ENCODE measurements at places on chromosomes 7 and 10.

DNA sequence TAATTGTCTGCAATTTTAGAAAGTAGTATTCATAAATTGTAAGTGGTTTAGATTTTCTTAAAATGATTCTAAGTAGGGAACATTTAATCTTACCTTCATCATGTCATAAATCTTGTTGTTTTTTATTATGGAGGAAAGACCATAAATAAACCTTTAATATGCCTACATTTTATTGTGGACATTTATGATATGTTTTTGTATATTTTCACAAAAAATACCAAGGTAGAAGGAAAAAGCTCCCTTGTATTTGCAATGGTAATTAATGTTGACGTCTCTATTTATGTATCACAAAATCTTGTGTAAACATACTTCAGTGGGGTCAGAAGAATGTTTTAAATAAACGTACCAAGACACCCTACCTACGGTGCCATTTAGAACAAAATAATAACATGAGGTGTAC lies 155.7 kb upstream of the FAM171A1 start:
- DNase-seq = no peak

DNA sequence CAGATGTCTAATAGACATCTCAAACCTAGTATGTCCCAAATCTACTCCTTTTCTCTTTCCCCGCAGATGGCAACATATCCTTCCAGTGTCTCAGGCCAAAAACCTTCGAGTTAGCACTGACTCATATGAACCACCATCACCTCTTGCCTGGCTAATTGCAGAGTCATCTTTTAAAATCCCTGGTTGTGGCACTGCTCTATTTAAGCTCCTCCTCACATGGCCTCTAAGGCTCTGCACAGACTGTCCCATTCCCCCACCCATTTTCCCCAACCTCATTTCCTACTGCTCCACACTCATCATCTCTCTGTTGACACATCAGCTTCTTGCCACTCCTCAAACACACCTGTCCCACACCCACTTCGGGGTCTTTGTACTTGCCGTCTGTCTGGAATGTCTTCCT lies 16.8 kb upstream of the HBP1 start:
- no peak for DNase-seq

DNA sequence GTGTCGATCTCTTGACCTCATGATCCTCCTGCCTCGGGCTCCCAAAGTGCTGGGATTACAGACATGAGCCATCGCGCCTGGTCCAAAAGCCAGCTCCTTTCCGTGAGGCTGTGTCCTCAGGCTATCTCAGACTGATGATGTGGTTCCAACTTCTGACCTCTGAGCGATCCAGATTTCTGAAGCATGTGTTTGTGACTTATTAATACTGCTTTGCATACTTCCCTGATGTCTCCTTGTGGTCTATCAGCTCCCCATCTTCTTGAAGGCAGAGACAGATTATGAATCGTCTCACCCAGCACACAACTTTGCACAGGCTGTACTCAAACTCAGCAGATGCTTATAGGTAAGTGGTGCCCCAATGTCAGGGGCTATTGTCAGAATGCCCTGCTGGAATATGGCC lies 2.0 kb upstream of the PLPP4 start:
- DNase-seq = no peak

GRCh38 chr10:44244745-44245600 lies 139.9 kb downstream of the CXCL12 start:
- no peak for DNase-seq

GRCh38 chr7:50681432-50682045 lies 101.2 kb downstream of the GRB10 start:
- no peak for DNase-seq

- DNase-seq = no peak
These were observed 76.8 kb upstream of the INSIG1 start for GRCh38 chr7:155220903-155221302.

GRCh38 chr10:3783316-3783681 lies 1.7 kb downstream of the KLF6 start:
- peak; percentile 70 for DNase-seq

DNA sequence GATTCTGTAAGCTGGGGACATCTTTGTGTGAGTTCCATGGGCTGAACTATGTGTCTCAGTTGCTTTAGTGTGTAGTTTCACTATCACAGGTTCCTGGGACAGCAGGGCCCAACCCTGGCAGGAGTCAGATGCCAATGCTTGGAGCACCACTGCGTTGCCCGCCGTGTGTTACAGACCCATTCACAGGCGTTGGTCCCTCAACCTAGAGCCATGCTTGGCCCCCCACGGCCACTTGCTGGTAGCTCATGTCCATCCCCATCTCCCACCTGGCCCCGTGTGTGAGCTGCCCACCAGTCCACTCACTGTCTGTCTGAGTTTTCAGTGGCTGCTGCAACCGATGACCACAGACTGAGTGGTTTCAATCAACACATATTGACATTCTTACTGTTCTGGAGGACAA lies 546.9 kb downstream of the TCERG1L start:
- no peak for DNase-seq

DNA sequence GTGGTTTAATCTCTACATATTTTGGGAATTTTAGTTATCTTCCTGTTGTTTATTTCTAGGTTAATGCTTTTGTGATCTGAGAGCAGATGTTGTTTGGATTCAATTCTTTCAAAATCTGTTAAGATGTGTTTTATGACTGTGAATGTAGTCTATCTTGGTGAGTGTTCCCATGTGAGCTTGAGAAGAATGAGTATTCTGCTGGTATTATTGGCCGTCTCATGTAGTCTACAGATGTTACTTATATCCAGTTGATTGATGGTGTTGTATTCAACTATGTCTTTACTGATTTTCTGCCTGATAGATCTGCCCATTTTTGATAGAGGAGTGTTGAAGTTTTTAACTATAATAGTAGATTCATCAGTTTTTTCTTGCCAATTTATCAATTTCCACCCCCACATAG lies 141.4 kb upstream of the FOXP2 start:
- DNase-seq = no peak

DNA sequence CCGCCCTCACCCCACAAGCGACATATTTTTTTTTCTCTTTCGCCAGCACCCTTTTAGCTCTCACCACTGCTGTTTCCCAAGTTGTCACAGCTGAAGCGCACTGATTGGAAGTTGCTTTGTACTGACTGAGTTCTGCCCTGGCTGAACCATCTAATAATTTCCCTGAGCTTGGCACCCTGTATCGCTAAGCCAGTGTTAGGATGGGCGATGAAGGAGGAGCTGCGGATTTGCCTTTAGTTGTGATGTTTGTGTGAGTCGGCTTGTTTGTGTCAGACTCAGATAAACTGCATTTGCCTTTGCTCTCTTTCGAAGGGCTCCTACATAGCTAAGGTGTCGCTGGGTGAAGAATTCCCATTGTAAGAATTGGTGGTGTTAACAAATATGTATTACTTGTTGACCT lies 1.3 kb upstream of the ATXN7L1 start:
- DNase-seq = no peak

- no peak for DNase-seq
These were observed 59.2 kb downstream of the C10orf90 start for GRCh38 chr10:126611303-126611702.

- no peak for DNase-seq
These were observed 51.3 kb downstream of the TSPAN12 start for GRCh38 chr7:120806669-120807068.

DNA sequence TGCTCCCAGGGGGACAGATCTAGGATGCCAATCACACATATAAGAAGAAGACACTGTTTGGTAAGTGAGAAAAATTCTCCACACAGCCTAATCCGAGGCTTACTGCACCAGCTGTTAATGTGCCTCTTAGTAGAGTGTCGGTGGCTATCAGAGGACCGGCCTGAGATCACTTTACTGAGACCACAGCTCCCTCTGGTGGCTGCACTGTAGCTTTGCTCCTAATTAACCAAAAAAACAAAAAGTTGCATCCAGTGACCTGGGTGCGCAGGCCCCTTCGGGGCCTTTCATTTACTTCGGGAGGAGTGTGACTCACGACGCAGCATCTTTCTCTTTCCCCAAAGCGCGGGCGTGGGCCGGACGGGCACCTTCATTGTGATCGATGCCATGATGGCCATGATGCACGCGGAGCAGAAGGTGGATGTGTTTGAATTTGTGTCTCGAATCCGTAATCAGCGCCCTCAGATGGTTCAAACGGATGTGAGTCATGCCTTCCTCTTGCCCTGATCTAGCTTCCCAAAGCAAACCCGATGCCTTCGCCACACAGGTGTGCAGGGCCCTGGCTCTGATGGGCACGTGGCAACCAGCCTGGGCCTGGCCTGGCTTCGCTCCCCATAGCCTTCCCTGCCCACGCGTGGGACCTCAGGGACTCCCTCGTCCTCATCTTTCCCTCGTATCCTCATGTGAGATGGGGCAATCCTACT lies 56.7 kb downstream of the MKI67 start:
- peak; percentile 83 for DNase-seq
